Stimulated activated naive CD8-positive, alpha-beta T cell treated with anti-CD3 and anti-CD28 coated beads, Interleukin-15, Interleukin-2, amounts not matched to agents 100 U/mL and 50 U/mL, for 24 hours (primary cell): ENCODE measurements at places on chromosomes 5 and 9.

- no peak for DNase-seq
Measured at GRCh38 chr5:150413176-150413901, 629 bp upstream of the CD74 start.

DNA sequence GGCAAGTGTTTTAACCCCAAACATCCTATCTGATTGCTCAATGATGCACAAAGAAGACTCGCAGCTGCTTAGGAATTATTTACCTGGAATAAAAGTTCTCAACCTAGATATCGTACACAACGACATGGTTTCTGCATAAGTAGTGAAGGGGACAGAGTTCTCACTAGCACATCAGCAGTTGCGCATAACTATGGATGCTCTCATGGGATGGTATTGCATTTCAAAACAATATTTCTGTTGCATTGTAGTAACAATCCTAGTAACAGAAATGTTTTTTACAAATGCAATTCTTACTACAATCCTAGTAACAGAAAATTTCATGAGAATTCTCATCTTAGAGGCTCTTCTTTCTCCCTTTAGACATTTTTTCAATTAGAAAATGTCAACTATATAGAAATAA lies 94.5 kb upstream of the MINAR2 start:
- no peak for DNase-seq

GRCh38 chr9:106860721-106861639 lies 2.0 kb upstream of the ZNF462 start:
- DNase-seq, result no peak

GRCh38 chr5:151157426-151158286 lies at the start of gene ANXA6:
Gene ANXA6, minus strand, starts transcription at chr5:151157779. Its CDS starts 9,878 bp downstream, at chr5:151147901.
- peak; percentile 80 for DNase-seq

GRCh38 chr9:103997856-103998370 lies 96.2 kb upstream of the SMC2 start:
- no peak for DNase-seq

GRCh38 chr5:138438724-138439476 lies at the start of gene REEP2:
Gene REEP2, plus strand, starts transcription at chr5:138439057. Its CDS starts 152 bp downstream, at chr5:138439209.
- peak; percentile 79 for DNase-seq

- DNase-seq, result peak; percentile 4
Measured at GRCh38 chr5:57650360-57651069, 167.9 kb upstream of the ACTBL2 start.

GRCh38 chr5:148829734-148830133 lies 3.3 kb downstream of the ADRB2 start:
- no peak for DNase-seq

GRCh38 chr5:131393498-131393968 lies 129.7 kb downstream of the CDC42SE2 start:
- no peak for DNase-seq

GRCh38 chr5:126438267-126438666 lies 15.1 kb downstream of the GRAMD2B start:
- no peak for DNase-seq

DNA sequence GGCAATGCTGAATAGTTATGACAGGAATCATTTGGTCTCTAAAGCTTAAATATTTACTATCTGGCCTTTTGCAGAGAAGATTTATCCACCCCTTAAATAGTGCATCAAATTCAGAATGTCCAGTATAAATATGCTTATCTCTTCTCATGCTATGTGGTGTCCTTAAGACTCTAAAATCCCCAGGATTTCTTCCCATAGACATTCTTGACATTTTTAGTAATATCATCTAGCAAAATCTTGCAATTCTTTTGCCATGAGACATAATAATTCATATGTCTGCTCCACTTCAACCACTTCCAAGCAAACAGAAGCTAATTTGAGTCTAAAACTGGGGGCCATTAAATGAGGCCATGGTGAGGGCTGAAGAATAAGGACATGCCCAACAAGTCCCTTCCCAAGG lies 1923.4 kb upstream of the CDH9 start:
- no peak for DNase-seq

- DNase-seq, result no peak
Measured at GRCh38 chr5:6394429-6395101, 16.2 kb upstream of the MED10 start.

DNA sequence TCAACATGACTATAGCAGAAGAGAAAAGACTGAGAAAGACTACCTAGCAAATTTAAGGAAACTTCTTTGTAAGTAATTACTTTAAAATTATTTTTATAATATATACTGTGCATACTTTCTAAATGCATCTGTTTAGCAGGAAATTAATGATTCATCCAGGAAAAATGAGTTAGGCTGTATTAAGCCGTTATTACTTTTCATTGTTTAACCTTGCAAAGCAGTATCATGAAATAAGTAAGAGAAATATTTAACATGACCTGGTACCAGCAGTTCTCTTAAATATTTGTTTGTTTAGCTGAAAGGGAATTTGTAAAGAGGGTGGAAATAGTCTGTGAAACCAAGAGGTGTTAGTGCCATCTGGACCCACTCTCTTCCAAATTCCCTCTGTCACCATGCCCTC lies 175.0 kb downstream of the GNAQ start:
- DNase-seq, result no peak

DNA sequence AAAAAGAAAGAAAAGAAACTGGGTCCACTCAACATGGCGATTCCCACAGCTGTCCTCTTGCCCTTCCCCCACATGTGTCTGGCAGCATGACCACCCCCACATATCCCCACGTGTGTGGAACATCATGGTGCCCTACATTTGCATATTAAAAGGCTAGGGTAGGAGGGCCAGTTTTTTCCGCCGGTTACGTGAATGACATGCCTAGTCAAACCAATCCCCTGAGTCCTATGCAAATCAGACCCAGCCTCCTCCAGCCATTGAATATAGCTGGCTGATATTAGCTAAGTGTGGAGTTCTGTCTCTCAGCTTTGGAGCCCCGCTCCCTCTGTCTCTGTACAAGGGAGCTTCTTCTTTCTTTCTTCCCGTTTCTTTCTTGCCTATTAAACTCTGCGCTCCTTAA lies 33.0 kb upstream of the CCDC112 start:
- DNase-seq, result no peak

- no peak for DNase-seq
Measured at GRCh38 chr9:38082446-38083287, 13.6 kb upstream of the SHB start.

DNA sequence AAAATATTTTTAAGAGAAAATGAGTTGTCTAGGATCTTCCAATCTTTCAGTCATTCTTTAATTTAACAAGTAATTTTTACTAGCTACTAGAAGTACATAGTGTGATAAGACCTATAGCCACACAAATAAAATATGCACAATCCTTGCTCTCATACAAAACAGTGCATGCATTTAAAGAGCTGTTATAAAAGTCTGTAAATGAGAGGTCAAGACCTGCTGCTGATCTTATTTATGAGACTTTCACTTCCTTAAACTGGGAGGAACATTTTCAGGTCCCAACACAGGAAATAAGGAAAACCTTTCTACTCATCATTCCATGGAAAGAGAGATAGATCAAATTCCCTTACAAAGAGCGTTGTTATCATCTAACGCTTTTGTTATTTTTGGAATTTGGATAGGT lies 54.2 kb upstream of the PAM start:
- DNase-seq, result no peak

GRCh38 chr5:78731884-78732283 lies 83.3 kb upstream of the LHFPL2 start:
- no peak for DNase-seq

DNA sequence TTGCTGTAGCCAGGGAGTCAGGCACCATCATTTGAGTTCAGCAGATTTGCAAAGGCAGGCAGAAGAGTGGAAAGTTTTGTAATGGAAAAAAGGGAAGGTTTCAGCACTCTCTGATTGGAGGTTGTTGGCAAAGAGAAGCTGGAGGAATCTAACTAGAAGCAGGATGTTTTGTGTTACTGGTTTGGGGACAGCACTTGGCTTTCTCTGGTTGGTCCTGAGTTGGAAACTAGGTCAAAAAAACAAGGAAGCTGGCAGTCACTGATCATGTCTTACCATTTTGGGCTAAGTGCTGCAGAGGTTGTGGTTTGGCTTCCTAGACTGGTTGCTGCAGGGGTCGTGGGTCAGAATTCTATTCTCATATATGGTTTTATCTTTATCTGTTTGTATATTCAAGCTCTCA lies 189.8 kb downstream of the DRD1 start:
- DNase-seq, result no peak

GRCh38 chr5:169945831-169946261 lies 34.4 kb downstream of the INSYN2B start:
- DNase-seq, result no peak

- no peak for DNase-seq
Measured at GRCh38 chr9:77453825-77454647, 194.1 kb downstream of the GNA14 start.

DNA sequence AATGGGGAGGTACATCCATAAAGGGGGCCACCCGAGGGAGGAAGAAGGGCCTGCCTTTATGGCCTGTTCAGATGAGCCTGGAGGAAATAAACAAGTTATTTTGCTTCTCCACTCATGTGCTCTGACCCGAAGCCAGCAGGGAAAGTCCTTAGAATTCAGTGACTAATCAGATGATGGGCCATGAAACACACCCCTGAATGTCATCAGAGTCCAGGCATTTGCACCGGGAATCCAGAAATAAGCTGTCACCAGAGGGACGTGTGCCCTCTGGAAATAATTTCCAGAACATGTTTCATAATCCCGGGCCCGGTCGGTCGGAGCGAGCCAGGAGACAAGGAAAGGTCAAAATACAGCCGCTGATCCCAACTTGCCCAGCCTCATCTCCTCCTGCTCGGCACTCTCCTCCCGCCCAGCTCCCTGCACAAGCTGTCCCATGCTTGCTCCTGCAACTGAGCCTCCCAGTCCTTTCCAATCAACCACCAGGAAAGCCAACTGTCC lies 73.6 kb upstream of the ZNF622 start:
- DNase-seq, result no peak

DNA sequence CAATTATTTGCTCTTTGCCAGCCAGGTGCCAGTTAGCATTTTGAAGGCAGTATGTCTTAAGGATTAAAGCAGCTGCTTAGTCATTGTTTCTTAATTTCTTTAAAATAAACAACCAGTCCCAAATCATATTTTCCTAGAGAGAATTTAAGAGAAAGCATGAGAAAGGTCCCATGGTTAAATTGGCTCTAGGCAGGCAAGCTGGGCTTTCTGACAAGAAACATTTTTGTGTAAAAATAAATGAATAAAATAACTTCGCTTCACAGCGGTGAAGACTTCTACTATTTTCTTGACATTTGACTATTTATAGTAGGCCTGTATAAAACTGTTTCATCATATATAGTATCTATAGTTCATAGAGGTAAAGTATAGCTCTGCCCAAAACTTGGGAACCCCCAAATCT lies 617.7 kb upstream of the C9orf72 start:
- DNase-seq, result no peak

- no peak for DNase-seq
Measured at GRCh38 chr5:88092958-88093605, 175.6 kb downstream of the TMEM161B start.

- DNase-seq, result no peak
Measured at GRCh38 chr5:11851416-11851815, 52.8 kb downstream of the CTNND2 start.

DNA sequence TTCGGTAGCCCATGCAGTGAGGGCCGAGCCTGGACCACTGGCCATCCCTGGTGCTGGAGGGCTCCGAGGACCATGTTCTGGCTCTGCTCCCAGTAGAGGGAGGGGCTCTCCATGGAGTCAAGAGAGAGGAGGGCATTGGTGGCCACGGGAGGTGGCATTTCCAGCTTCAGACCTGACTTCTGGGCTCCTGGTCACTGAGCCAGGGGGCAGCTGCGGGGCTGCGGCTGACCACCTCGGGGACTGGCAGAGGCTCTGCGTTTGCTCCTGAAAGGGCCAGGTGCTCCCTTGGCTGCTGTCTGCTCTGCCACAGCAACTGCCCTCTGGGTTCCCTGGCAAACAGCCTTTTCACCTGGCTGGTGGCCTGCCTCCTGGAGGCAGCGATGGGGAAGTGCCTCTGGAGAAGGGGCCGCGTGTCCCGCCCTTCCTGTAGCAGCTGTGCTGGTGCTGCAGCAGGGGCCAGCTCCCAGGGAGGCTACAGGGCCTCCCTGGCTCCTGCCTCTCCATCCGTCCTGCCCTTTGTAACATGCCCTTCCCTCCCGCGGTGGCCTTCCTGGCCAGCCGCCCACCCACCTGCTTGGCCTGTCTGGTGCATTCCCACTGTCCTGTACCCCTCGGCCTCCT lies 144.6 kb downstream of the CACNA1B start:
- DNase-seq, result peak; percentile 23

DNA sequence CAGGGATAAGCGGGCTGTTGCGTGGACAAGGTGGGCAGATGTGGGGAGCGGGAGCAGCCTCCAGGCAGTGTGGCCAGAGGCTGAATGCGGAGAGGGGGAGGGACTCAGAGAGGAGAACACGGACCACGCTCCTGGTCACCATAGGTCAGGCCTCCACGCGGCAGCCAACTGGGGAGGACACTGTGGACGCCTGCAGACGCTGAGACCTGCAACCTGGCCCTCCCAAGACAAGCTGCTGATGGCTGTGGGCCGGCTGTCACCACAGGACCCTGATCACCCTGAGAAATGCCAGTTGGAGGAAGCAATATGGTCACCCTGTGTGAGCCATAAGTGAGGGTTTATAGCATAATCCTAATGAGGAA lies 16.8 kb downstream of the LPCAT1 start:
- no peak for DNase-seq

DNA sequence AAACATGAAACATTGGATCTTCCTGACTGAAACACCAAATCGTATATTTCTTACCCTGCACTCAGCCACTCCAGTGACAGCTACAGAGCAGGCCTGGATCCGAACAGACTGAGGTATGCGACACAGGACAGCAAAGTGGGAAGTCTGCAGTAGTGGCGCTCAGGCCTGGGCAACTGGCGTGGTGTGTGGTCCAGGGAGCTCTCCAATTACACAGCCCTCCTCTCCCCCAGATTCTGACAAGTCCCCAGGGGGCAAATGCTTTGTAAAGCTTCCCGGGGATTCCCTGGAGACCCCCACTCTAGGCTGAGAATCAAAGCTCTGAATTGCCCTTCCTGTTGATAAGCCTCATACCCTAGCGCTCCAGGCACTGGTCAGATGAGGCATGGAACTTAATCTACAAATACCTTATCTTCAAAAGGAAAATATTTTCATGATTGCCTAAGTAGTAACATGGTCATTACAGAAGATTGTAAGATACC lies 104.8 kb upstream of the ERCC6L2 start:
- DNase-seq, result no peak

- DNase-seq, result no peak
Measured at GRCh38 chr5:28779161-28779754, 1740.9 kb upstream of the CDH9 start.

- no peak for DNase-seq
Measured at GRCh38 chr9:93002700-93003099, 55.4 kb downstream of the FGD3 start.

DNA sequence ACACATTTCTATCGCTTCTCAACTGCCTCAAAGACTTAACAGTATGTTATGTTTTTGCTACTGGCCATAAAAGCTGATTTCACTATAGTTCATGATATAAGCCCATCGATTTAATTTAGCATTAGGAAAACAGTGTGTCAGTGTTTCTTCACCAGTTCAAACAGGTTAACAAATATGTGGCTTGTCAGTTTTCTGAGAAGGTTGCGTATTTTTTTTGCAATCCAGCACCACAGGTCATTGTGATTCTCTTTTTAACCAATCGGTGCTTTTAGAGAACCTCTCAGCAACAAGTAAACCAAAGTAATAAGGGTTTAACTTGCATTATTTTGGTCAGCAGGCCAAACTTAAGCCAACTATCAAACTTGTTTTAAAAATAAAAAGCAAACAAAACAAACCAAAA lies 409.6 kb downstream of the NFIB start:
- no peak for DNase-seq
